ENCODE measurements at places on chromosomes 13 and 19. TPM values are rescaled to one million over a fixed set of nuclear protein-coding genes. Genes with fewer than 3 reads are reported as not detected.

DNA sequence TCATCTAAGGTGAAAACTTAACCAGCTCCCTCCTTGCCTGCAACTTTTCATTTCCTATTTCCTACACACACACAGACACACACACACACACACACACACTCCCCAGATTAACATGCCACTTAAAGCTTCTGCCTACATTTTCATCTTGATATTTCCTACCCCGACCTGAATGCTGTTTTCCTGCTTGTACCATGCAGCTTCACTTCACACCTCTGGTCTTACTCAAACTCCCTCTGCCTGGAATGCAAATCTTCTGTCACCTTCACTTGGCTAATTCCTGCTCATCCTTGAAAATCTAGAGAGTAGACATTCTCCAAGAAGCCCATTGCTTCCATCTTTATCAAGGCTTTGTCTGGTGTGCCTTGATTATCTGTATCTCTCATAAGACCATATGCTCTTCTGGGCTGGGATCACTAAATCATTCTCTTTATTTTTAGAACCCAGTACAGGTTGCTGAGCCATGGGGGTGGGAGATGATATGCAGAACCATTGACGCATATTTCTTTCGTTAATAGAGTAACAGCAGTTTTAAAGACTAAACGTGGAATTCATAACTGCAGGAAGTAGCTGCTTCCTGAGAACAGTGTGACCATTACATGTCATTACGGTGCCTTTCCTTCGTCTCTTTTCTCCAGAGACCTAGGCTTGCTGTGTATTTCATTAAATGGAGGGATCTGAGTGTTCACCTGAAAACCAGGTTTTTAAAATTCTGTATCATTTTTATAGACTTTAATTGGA lies 37.7 kb downstream of the CNMD start:
- no peak for DNase-seq

GRCh38 chr13:24277761-24278160 lies 31.6 kb upstream of the C1QTNF9 start:
- no peak for DNase-seq

- DNase-seq = no peak
Measured at GRCh38 chr13:94778986-94779385, 66.6 kb upstream of the SOX21 start.

Gene LYPD5
- 0.29 TPM for total RNA-seq

Gene ARHGAP33
- total RNA-seq = 2.2 TPM

Gene ERICH6B
- not detected for total RNA-seq

GRCh38 chr19:11264452-11265176 lies 2.3 kb upstream of the DOCK6 start:
- DNase-seq = peak; percentile 71
